Substantia nigra (tissue), 51 donors: ENCODE measurements at places on chromosomes 2 and 18.

DNA sequence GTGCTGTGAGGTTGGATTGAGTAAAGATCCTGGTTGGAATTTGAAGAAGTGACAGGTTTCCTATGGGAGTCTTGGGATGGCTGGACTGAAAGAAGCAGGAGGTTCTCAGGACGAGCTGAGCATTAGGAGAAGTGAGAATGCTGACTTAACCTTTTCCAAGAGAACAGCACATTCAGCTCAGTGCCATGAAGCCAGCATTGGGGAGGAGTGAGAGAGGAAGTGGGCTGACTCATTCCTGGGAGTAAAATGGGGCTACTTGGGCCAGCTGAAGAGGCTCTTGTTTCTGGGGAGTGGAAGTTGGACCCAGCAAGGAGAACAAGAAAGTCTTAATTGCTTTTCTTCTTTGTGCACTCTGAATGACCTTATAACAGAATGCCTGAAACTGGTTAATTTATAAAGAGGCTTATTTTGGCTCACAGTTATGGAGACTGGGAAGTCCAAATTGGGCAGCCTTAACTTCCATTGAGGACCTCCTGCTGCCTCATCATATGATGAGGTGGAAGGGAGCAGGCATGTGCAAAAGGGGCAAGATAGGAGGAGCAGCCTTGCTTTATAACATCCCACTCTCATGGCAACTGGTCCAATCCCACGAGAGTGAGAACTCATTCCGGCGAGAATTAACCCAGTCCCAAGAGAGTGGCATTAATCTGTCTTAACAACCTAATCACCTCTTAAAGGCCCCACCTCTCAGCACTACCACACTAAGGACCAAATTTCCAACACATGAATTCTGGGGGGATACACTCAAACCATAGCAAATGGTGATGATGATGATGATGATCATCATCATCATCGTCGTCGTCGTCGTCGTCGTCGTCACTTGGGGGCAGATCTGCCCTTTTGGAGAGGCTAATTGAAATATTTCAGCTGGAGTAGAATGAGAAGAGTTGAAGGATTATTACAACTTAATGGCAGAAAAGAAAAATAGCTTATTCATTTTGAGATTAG, 26.1 kb downstream of the DGUOK start:
- no peak for DNase-seq

- no peak for DNase-seq
These were observed 7.7 kb downstream of the PSD4 start for GRCh38 chr2:113181258-113182051.

DNA sequence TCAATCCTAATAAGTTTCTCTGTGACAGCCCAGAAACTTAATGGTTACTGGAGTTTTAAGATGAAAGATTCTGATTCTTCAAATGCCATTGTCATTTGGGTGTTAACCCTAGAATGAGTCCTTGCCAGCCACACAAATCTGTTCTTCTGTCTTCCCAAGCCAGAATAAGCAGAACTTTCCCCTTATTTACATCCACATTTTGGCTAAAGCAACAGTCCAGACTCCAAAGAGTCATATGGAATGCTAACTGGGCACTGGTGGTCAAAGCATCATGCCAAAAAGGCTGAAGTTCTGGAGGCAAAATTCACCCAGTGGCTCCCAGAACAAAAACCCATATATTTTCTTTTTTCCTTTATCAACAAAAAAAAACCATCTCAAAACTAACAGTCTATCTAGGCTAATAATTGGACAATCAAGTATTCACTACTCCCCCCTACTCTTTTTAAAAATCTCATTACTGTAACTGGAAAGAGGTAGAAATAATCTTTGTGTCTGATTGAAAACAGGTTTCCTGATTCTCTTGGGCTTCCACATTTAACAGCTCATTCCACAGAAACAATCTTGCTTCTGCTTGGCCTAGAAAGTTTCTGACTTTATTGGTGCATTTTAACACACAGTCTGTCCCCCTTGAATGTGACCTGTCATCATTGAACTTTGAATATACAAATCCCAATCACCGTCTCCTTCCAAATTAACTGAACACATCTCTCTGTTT, 89.6 kb upstream of the SETBP1 start:
- no peak for DNase-seq

DNA sequence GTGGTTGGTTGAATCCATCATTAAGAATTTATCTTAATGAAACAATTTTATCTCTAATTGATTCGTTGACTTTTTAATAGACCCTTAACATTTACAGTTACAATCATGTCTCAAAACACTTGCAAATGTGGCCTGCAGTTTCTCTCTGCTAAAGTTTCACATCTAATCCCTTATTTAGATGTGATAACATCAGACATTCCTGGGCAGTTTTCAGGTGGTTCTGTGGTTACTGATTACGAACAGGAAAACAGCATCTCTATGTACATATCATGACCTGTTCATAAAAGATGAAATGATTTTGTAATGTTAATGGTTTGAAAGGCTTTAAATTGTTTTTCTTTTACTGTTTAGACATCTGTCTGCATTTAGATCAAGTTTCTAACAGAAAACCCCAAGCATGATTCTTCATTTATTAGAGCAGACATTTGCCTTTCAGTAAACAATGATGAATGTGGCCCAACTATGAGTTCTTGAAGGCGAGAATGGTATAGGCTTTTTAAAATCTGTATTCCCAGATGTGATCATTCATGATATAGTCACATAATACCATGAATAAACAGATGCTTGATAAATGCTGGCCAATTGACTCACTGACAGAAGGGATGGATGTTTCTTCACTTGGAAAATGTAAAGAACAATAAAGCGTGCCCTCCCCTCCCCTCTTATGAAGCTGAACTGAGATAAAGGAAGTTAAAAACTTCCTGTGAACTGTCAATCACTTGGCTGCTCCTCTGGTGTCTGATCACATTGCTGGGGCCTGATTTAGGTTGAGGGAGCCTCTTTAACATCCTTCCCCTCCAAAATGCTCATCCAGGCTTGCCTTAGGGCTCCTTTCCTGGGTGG, 3.5 kb downstream of the CAPN14 start:
- DNase-seq = no peak

- DNase-seq = peak; percentile 49
These were observed 636 bp downstream of the ARL4C start for GRCh38 chr2:234496055-234496834.

- no peak for DNase-seq
These were observed 34.5 kb upstream of the RAB31 start for GRCh38 chr18:9673296-9674251.

- no peak for DNase-seq
These were observed 260.2 kb downstream of the INSIG2 start for GRCh38 chr2:118348380-118349034.

- no peak for DNase-seq
These were observed 4.3 kb downstream of the TMEM127 start for GRCh38 chr2:96261328-96262003.

DNA sequence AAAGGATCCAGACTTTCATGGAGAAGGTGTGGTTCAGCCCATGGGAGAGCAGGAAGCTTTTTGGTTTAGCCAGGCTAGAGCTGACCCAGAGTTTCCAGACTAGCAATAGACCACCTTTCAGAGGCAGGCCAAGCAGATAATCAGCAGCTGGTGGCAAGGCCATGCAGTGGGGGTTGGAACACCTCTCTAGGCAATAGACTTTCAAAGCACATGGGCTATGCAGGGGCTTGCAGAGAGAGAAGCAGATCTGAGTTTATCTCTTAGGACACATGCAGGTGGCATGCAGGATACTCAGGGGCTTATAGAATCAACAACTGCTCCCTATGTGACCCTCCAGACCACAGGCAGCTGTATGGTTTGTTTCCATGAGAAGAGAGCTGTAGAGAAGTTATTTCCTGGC, 9.4 kb downstream of the XIRP2 start:
- no peak for DNase-seq

DNA sequence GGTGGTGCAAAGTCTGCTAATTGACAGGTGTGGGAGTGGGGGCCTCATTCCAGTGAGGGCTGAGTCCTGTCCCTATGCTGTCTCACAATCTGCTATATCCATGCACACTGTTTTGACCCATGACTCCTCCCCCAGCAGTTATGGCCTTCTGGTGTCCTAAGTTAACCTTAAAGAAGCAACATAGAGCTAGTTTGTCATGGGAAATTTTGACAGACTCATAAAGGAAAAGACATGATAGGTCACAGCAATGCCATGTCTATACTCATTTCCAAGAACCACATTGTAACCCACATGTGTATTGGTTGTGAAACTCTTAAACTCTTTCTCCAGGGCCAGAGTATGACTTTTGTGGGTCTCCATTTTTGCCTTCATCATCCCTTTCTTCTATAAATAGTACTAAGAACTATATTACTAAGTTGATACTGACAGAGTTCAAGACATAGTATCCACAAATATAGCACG, 78.2 kb upstream of the SLC1A4 start:
- no peak for DNase-seq

DNA sequence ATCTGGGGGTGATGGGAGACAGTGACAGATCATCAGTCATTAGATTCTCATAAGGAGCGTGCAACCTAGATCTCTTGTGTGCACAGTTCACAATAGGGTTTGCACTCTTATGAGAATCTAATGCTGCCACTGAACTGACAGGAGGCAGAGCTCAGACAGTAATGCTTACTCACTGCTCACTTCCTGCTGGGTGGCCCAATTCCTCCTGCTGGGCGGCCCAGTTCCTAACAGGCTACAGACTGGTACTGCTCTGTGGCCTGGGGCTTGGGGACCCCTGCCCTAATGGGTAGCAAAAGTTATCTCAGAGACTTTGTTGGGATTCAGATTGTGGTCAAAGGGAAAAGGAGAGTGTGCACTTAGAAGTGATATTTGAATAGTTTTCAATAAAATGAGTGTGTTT, 840.1 kb upstream of the ID2 start:
- no peak for DNase-seq

DNA sequence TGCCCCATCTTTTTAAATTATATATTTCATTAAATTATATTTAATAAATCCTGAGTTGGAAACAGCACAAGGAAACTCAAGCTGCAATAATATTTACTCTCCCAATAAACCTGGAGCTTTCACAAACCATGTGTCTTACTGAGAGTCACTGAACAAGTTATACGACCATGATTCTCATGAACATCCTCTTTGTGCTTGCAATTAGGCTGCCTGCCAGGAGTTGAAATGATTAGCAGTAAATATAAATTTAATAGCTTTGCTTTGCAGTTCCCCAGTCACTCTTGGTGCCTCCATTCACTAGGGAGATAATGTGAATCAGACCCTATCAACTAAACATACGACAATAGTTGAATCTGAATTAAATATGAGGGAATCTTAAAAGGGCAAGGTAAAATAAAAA, 905.1 kb downstream of the NRXN1 start:
- no peak for DNase-seq

DNA sequence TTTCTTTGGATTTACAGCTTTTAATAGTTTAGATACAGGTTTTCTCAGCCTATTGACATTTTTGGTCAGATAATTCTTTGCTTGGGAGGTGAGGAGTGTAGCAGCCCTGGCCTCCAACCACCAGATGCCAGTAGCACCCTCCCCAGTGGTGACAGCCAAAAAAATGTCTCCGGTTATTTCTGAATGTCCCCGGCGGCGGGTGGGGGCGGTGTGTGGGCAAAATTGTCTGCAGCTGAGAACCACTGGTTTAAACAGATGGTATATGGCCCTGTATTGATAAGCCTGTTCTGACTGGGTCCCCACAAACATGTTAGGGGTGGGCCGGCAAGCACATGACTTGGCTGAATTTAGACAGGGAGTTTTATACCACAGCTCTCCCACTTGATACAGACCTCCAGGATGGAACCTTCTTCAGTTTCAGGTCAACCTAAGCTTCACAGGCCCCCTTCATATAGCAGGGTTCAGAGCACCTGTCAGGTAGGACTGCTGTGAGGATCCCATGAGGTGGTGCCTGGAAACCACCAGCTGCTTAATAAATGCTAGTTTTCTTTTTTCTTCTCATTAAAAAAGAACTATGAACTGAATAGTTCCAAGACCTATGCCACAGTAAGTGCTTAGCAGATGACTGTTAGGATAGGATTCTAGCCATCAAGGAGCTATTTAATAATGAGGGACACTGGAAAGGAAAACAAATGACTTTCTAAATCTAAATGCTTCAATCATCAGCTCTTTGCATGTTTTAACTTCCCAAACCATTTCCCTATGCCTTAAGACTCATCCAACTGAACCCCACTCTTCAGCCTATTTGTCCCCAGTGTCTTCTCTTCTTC, 18.1 kb downstream of the LPIN2 start:
- DNase-seq = no peak

DNA sequence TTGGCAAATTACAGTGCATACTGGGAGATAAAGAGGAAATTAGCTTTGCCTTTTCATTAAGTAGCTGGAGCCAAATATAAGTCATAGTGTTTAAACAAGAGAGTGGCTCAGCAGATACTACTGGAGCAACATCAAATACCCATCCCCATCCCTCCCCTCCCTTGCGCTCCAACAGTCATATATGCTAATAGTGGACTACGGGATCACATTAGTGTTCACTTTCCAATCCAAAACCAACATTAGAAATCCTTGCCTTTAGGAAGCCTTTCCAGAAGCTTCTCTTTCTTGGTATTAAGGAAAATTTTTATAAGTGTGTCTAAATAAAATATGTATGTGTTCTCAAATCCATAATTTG, 1669.3 kb downstream of the SUCLG1 start:
- DNase-seq = no peak

GRCh38 chr2:181900007-181900651, 8.6 kb downstream of the ITPRID2 start:
- no peak for DNase-seq

DNA sequence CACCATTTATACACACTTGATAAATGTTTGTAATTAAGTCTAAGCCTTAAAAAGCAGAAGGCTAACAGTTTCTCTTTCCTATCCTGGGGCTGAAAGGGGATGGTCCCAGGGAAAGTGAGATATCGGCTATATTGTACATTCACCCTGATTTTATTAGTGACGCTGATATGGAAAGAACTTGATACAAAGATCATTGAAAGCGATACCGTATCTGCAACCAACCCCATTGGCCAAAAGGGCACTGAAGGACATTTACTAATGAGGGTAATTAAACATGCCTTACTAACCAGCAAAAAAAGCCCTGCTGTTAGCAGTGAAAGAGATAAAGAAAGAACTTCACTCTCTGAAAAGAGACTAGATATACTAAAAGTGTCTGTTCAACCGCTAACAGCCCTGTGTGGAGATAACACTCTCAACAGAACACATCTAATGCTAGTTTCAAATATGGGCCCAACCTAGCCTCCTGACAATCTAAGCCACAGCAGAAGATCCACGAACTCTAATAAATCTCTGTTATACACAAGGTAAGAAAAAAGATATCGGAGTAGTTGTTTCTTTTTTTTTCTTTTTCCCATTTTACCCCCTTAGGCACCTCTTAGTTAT, 200.0 kb downstream of the CDH2 start:
- no peak for DNase-seq

GRCh38 chr2:8296306-8296705, 385.6 kb upstream of the ID2 start:
- DNase-seq = no peak

GRCh38 chr2:109193807-109194619, 65.0 kb downstream of the SH3RF3 start:
- no peak for DNase-seq
